ENCODE measurements at places on chromosomes 7 and 10.

DNA sequence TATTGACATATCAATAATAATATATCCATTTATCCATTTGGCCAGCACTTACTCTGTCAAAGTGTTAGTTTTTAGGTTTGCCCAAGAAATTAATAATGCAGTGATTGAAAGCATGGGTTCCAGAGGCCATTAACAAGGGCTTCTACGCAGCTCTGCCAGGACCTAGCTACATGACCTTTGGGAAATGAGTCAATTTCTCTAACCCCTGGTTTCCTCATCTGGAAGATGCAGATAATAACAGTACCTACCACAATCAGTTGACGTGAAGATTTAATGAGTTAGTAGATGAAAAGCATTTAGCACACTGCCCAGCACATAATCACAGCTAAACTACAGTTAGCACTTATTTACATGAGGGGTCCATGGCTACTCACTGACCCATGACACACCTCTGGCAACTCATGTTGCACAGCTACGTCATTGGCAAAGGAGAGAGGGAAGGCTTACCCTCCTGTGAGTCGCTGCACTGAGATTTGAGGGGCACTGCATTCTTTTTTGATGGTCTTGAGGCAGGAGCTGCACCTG lies 263.7 kb downstream of the PLXNA4 start:
- DNase-seq = no peak

- DNase-seq = no peak
Observed at GRCh38 chr10:62597226-62597625, 207.3 kb upstream of the ADO start.

DNA sequence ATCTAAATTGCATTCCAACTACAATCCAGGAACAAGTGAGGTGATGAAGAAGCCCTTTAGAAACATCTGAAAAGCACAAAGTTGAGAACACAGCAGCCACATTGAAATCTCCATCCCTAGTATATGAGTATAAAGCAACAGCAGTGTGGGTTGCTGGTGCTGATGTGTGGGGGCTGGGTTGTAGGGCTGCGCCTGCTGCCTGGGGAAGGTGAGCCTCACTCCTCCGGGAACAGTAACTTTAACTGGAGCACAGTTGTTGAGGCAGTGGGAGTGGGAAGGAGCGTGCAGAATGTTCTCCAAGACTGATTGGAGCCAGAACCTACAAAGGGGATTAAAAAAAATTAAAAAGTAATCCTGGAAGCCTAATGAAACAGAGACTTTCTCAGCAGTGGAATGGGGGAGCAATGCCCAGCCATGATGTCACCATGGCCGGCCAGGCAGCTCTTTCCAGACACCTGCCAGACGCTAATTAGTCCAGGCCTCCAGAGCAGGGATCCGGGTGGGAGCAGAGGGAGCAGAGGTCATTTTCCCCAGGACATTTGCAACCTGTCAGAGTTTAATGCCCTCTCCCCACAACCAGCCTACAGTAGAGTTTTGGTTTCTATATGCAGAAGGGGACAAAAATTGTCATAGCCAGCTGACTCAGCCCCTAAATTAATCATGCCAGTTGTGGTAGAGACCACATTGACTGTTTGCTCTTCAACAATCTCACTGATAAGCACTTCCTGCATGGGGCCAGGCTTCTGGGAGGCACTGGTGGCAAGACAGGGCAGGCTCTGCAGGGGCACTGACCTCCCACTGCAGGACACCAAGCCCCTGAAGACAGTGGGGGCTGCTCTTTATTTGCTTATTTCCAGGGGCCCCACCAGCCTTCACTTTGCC lies 133.0 kb upstream of the ZNF32 start:
- no peak for DNase-seq

DNA sequence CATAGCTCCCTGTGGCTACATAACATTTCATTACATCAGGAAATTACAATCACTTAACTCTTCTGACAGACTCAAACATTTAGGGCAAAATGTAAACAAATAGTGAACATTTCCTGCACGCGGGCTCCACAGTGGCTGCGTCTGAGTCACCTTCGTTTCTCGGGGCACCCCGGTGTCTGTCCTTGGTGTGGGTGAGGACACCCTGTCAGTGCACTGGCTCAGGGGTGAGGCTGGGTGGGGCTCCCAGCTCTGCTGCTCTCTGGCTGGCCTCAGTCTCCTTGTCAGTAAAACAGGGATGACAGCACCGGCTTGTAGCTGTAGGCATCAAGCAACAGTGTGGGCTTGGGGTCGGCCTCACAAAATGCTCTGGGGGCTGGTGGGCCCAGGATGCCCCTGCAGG lies 237.1 kb upstream of the SHH start:
- no peak for DNase-seq

GRCh38 chr7:24659505-24659904 lies 86.3 kb downstream of the PALS2 start:
- DNase-seq = no peak

- DNase-seq = no peak
Observed at GRCh38 chr7:11191574-11192220, 218.0 kb downstream of the PHF14 start.

DNA sequence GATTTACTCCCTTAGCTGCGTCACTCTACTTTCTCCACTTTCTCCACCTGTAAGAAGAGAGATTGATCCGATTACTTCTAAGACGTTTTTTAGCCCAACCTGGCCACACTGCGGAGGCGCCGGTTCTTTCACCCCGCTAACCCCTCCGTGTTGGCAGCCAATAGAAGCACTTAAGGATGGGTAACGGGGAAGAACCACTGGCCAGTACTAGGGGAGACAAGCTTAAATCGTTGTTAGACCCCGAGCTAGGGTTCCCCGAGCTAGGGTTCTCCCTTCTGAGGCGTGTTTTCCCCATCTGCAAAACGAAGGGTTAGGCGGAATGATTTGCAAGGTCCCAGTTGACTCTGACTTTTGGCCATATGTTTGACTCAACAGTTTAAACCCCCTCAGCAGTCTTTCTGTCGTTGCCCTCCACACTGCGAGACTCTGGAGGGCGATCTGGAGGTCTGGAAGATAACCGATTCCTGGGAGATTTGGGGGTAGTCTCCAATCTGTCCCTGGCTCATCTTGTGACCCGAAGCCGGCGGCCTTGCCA lies 644 bp downstream of the UMAD1 start:
- peak; percentile 16 for DNase-seq

- no peak for DNase-seq
Observed at GRCh38 chr10:24162206-24162985, 46.5 kb upstream of the KIAA1217 start.

- no peak for DNase-seq
Observed at GRCh38 chr10:71631007-71631861, 88.3 kb downstream of the C10orf105 start.

GRCh38 chr7:90766814-90767564 lies 170.9 kb downstream of the CDK14 start:
- no peak for DNase-seq

DNA sequence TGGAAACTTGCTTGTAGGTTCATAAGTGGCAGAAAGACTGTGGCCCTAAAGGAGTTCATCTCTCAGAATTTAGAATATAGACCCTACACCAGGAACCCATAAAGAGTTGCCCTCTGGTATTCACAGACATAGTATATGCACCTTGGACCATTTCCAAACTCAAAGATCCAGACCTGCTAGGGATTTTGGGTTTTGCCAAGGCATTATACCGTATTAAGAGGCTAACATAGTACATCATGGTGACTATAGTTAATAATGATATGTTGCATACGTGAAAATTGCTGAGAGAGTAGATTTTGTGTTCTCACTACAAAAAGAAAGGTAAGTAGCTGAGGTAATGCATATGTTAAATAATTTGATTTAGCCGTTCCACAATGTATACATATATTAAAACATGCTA lies 13.9 kb downstream of the IFIT3 start:
- DNase-seq = no peak

DNA sequence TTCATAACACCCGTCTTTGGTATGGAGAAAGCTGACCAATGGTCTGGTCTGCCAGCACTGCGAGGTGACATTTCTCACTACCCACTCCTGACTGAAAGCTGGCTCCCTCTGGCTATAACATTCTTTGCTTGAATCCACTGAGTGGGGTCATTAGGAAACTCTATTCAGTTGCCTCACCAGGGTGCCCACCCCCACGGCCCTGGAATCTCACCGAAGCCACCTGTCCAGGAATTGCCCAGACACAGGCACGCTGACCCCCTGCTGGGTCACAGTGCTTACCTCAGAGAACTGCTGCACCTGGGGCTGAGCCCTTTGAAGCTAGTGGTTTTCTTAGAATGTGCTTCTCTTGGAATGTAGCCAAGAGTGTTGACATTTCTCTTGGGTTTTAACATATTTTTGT lies 28.6 kb downstream of the HECW1 start:
- DNase-seq = no peak

GRCh38 chr7:106720641-106721040 lies 59.7 kb upstream of the CCDC71L start:
- no peak for DNase-seq

GRCh38 chr7:149385195-149385950 lies 75.5 kb downstream of the ZNF777 start:
- DNase-seq = no peak

DNA sequence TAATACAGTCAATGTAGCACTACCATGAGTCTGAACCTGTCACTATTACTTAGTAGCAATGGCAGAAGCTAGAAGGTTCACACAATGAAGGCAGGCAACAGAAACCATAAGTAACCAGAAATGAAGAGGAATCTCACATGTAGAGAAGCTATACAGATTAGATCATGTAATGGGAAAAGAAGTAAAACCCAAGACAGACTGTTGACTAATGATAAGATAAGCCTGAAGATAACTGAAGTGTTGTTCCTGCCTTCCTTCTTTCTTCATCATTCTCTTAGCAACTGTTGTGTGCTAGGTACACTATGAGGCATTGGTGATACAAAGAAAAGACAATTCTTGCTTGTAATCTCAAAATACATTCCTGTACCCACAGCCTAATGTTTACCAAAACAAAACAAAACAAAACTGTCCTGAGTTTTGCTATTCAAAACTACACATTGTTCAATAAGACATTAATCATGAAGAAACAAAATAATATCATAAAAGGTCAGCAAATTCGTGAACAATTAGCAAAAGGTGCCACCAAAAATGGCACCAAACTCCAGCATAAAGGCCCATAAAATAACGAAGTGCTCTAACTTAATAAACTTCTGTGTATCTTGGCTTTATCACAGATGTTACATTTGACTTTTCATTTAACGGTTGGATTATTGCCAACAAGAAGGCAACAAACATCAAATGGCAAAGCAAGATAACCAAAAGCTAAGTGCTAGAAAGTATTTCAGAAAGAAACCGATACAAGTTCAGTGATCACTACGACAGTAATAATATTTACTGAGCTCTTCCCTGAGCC lies 27.1 kb downstream of the ZNF800 start:
- DNase-seq = no peak

DNA sequence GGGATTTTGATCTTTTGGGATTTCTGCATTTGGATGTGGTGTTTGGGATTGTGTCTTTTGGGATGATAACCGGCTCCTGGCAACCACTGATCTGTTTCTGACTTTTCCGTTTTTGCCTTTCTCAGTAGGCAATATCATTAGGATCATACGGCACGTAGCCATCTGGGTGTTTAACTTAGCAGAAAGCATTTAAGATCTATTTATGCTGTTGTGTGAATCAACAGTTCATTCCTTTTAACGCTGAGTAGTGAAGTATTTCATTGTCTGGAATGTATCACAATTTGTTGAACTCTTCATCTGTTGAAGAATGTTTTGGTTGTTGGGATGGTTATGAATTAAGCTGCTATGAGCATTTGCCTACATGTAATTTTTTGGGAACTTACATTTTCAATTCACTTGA lies 459.6 kb downstream of the SDK1 start:
- DNase-seq = no peak

DNA sequence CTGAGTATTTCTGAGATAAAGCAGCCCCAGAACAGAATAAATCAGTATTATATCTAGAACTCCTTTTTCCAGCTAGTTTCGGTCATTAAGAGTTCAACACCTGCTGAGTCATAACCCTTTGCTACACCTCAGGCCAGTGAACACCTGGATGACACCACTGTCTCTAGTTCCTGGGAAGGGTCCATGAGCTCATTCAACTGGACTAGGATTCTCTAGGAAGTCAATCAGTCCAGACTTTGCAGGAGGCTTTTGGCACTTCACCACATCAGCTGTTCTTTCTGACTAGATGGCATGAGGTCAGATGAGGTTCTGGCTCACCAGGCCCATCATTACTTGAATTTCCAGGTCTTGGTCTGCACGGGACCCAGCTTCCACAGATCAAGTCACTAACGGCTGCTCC lies 11.7 kb downstream of the SLC39A12 start:
- no peak for DNase-seq

- no peak for DNase-seq
Observed at GRCh38 chr7:129883151-129883550, 69.6 kb downstream of the UBE2H start.

- DNase-seq = no peak
Observed at GRCh38 chr10:84395581-84395980, 67.2 kb downstream of the CCSER2 start.

GRCh38 chr7:133186060-133186459 lies 66.8 kb upstream of the EXOC4 start:
- DNase-seq = no peak

DNA sequence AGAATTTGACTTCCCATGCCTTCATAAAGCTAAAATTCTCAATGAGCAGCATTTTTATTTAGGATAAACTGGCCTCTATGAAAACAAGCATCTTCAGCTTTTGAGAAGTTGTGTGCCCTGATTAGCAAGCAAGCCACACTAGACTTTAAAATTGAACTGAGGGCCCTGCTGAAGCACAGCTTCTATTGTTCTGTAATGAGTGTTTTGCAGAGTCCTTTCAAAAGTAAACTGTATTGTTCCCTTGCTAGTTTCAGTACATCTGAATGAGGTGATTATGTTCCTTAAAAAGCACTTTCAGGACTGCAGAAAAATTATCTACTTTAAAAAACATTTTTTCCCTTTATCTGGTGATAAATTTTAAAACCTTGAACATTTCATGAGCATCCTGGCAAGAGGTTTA lies 113.3 kb upstream of the PRPS1L1 start:
- no peak for DNase-seq

DNA sequence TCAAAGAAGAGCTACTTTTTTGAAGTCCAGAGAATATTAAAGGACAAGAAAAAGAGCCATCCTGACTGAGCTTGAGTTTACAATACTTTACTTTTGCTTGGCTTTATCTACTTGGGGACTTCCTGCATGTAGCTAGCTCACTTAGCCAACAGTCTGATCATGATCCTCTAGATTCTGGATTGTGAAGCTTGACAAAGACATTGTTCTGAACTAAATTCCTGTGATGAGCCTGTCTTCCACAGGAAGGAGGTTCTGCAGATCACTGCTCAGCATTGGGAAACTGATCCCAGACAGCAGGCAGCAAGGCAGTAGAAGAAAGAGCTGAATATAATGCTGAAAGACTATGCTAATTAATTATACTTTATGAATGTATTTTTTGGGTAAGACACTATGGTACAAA lies 296.4 kb downstream of the DGKB start:
- DNase-seq = no peak

GRCh38 chr10:34495938-34496337 lies 319.2 kb downstream of the PARD3 start:
- DNase-seq = no peak

- no peak for DNase-seq
Observed at GRCh38 chr10:132102717-132103110, 37.0 kb downstream of the JAKMIP3 start.

GRCh38 chr10:773562-774161 lies 84.2 kb upstream of the DIP2C start:
- DNase-seq = no peak

Data from GM12891 (cell line).